ENCODE measurements at places on chromosomes 16 and 17.
A peak's percentile ranks its signal among the peaks of the same experiment; 100 is the strongest.

DNA sequence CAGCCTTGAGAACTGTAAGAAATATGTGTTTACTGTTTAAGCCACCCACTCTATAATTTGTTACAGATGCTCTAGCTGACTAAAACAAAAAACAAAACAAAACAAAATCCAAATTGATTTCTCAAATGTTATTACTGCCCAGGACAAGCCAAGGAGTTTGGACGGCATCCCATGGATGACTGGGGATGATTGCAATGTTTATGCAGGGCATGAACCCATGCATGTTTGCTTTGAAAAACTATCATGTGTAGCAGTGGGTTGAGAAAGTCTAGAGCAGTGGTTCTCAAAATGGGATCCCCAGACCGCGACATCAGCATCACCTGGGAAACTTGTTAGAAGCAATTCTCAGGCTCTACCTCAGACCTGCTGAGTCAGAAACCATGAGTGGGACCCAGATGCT is 223.2 kb upstream of the PSMD7 start:
- no peak for DNase-seq

DNA sequence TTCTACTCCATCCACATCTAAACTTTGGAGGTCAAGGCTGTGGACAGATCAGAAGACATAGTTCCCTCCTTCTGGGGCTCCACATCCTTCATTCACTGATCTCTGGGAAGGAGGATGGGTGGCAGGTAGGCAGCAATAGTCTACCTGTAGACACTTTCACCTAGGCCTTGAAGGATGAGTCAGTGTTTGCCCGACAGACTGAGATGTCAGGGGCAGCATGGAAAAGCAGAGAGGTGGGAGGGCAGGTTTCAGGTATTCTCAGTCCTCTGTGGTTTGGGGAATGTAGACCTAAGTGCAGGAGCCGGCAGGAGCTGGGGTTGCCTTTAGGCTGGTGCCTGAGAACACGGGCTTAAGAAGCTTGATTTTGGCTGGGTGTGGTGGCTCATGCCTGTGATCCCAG is 171.9 kb upstream of the ZNF267 start:
- DNase-seq, result no peak

GRCh38 chr17:59840329-59841090 is 52.2 kb downstream of the TUBD1 start:
- no peak for DNase-seq

DNA sequence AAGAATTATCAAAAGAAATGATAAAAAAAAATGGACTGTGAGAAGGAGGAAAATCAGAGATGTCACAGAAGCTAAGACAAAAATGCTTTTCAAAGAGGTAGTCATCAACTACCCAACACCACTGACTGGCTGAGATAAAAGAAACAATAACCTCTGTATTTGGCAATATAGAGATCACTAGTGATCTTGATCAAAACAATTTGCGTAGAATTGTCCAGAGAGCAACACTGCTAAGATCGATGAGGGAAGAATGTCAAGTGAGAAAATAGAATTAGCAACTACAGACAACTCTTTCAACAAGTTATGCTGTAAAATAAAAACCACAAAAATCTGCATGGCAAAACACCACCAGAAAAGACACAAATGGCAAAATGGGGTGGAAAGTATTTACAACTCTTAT is 66.0 kb downstream of the BRIP1 start:
- no peak for DNase-seq

DNA sequence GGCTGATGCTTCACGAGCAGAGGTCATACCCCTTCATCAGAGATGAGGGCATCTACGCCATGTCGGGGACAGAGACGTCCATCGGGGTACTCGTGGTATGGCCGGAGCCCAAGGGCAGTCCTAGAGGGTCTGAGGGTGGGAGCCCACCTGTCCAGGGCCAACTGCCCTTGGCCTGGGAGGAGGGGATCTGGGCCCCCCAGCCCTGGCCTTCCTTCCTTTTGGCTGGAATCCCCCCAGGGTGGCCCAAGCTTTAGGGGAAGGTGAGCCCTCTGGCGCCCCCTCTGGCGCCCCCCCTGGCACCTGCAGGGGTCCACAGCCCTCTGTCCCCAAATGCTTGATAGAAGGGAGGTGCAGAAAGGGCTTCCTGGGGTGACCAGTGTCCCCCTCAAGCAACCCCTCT is 69.3 kb downstream of the SCNN1B start:
- DNase-seq, result no peak

GRCh38 chr17:38591759-38592241 is 14.0 kb downstream of the SRCIN1 start:
- DNase-seq, result no peak

DNA sequence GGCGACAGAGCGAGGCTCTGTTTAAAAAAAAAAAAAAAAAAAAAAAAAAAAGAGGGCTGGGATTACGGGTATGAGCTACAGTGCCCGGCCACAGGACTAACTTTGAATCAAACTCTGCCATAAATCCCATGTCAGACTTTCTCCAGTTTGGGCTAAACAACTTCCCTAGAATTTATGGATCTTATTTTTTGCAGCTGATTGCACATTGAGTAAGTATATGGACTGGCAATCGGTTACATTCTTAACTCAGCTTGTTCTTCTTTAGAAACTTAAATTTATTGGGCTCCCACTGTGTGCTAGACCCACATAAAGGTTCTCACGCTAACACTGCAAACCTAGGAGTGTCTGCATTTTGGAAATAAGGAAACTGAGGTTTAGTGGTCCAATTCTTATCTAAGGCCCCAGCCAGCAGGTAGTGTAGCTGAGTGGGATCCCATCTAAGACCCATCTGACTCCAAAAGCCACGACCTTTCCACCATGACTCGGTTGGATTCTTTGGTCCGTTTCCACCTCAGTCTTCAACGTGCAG is 718 bp upstream of the CBFB start:
- no peak for DNase-seq

GRCh38 chr16:70692130-70692872 is 6.4 kb upstream of the MTSS2 start:
- DNase-seq, result no peak

GRCh38 chr17:71247441-71248015 is 873.3 kb upstream of the SOX9 start:
- no peak for DNase-seq

GRCh38 chr17:40329839-40330794 is 21.1 kb downstream of the RARA start:
- DNase-seq, result peak; percentile 84
